Activated naive CD8-positive, alpha-beta T cell treated with anti-CD3 and anti-CD28 coated beads for 36 hours (primary cell): ENCODE measurements at places on chromosomes 6 and 20. TPM values are rescaled to one million over a fixed set of nuclear protein-coding genes. Genes with fewer than 3 reads are reported as not detected.

Gene PRKN
- total RNA-seq = 0.52 TPM

Gene SPEF1
- total RNA-seq = 0.23 TPM

Gene TMC2
- total RNA-seq = not detected

Gene LTB
- 273 TPM for total RNA-seq

Gene SLC32A1
- not detected for total RNA-seq

Gene BPIFB4
- total RNA-seq = not detected

Gene CRISP3
- total RNA-seq = not detected

Gene RIOK1
- 57.9 TPM for total RNA-seq

Gene CALHM6
- 7.4 TPM for total RNA-seq

Gene HLA-DRB5
- total RNA-seq = 0.28 TPM

Gene TGM3
- not detected for total RNA-seq

Gene PRDM13
- not detected for total RNA-seq

Gene FAM83D
- total RNA-seq = 11.8 TPM

Gene GJA10
- total RNA-seq = not detected

Gene PCIF1
- 30.2 TPM for total RNA-seq

Gene ZNF165
- total RNA-seq = 4.3 TPM

Gene DEFB118
- total RNA-seq = not detected

Gene ECT2L
- total RNA-seq = not detected

Gene RBL1
- 38.3 TPM for total RNA-seq
